NCI-H1417 treated with DMSO at 0.1 percent for 48 hours (cell line): ENCODE measurements at places on chromosomes 1 and 21.

DNA sequence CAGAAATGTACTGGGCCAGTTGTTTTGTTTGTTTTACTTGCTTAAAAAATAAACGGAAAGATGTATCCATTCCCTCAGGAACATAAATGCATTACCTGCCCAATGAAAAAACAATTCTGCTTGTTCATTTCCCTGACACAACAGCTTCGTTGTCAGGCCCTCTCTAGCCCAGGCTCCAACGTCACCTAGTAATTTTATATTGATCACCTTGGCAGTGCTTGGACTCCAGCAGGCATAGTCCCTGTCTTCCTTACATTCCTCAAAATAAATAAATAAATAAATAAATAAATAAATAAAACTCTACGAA, 1.2 kb downstream of the CEP170 start:
- DNase-seq, result no peak

DNA sequence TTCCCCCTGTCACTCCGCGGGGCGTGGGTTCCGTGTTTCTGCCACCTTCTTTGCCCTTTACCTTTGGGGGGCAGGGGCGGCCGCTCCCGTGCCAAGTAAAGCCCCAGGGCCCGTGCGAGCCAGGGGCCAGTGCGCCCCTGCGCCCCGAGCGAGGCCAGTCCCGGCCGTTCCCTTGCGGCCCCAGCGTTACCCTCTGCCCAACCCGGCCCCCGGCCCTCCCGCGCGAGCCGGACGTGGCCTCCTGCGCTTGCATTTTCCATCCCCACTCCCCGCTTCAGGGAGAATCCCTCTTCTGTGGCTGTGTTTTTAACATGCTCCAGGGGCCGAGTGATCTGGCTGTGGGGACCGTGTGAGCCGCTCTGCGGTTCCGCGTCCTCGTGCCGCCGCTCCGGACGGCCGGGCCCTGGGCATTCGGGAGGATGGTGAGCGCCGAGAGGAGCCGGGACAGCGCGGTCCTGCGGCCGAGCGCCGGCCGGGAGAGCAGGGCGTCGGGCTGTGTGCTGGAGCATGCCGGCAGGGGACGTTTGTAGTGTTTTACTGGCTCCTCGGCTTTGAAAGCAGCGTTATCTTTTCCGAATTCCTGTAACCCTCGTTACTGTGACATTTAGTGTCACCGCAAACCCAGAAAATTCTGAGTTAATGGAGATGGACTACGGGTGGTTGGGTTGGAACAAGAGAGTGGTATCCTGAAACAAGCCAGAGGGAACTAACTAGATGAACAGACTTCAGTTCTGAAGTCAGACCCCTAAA, 1.0 kb downstream of the GALNT2 start:
- no peak for DNase-seq

DNA sequence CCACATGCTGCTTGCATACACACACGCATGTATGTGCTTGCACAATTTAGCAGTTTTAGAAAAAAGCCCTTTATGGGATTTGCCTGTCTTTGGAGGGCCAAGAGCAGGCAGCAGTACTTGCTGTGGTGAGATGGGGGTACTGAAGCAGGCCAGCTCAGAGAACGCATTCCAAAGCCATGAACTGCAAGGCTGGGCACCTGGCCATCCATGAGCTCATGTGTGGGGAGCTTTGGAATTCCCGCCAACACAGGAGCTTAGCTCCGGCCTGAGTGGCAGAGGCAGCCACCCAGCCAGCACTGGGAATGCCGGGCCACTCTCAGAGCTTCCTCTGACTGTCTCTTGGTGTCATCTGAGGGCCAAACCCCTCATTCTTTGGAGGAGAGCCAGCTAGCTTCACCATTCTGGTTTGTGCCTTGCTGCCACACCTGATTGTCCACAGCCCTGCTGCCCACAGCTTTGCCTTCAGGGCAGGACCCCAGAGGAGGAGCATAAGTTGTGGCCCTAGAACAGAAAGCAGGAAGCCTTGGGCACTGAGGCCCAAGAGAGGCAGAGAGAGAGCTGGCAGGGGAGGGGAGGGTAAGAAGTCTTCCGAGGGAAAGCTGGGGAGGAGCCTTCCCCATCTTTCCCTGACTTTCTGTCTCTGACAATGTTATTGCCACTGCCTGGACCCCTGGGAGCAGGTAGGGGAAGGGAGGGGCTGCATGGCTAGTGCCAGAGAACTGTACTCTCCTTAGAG, 92.1 kb upstream of the POU3F1 start:
- DNase-seq, result no peak

DNA sequence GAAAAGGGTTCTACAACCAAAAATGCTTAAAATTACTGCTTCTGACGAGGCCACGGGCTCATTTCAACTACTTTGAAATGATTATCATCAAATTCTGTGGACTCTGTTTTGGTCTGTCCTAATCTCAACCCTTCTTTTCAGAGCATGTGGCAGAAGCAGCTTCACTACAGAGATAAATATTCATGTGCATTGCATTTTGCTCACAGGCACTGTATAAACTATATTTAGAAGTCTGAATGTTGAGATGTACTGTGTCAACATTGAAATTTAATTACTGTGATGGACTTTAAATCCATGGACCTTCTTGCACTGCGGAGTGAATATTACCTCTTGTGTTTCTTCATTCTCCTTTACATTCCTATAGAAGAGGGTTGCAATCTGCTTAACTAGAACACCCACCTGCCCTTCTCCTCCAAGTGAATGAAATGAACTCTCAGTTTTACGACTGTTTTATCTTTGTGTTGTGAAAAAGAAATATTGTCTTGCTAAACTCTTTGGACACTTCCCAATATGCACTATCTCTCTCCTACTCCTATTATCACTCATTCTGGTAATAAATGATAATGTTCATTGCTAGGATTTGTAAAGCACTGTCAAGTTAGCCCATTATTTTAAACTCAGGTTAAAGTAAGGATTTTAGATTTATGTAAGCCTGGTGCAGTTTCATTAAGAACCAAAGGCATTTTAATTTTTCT, 281.2 kb upstream of the ST6GALNAC5 start:
- no peak for DNase-seq

GRCh38 chr1:225653463-225654276, 747 bp upstream of the ENAH start:
- DNase-seq, result no peak

GRCh38 chr1:44743211-44743610, 3.6 kb downstream of the KIF2C start:
- no peak for DNase-seq

DNA sequence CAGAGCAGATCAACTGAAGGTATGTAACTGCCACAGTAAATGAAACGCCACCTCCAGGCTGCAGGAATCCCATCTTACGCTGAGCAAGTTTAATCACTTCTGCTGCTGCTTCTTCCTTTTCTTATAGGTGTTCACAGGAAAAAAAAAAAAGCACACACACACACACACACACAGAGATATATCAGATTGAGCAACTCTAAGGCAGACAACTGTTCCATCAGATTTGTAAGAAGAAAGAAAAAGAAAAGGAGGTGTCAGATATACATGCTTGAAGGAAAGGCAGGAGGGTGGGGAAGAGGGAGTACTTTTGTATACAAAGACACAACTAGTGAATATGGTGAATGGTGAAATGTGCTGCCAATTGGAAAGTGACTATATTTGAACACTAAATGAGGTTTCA, 28.6 kb downstream of the DSTYK start:
- DNase-seq, result no peak

DNA sequence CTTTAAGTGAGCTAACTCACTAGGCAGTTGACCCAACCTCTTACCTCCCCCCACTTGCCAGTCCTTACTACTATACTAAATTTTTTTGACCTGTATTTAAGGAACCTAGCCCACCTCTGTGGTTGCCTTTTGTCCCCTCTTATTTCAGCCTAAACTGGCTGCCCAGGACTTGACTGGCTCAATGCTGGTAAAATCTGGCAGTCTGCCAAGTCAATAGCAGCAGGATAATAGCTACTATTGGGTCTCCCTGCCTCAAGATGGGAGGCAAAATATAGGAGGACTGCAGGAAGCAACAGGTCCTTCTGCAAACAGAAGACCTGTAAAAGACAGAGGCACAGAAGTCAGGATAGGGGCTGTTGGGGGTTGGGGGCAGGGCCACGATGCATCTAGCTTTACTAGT, 144.2 kb upstream of the POGK start:
- no peak for DNase-seq

GRCh38 chr1:178133239-178133989, 39.5 kb downstream of the RASAL2 start:
- DNase-seq, result no peak

GRCh38 chr1:211479624-211480023, 12.3 kb downstream of the RD3 start:
- no peak for DNase-seq

- DNase-seq, result no peak
These were observed 8.5 kb downstream of the CD84 start for GRCh38 chr1:160570840-160571239.

- DNase-seq, result no peak
These were observed 136.2 kb upstream of the ZBTB40 start for GRCh38 chr1:22315315-22316078.

DNA sequence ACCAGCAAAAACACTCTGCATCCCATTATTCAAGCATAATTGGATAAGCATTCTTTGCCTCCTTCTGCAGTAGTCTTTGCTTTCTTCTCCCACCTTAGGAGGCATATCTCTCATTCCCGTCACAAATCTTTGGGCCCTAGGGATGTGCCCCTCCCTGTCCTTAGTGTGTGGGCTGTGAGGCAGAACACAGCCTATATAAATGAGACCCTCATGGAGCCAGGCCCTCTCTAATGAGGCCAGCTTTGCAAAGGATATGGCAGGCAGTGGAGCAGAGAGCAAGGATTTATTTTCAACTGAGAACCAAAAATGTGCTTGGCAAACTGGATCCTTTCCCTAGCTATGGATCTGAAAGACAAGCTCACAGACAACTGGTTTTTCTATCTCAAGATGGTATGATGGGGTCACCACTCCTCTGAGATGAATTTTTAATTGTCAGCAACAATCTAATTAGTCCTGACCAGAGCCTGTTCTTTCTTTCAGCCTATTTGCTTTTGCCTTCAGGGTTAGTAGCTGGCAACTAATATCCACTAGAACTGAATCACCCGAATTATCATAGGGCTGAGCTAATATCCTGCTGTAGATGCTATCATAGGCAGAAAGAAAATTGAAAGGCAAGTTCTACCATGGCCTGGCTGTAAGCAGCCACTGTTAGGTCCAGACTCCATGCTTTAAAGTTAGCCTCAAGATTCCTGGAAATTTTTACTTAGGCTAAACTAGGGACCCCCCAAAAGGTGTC, 134.2 kb downstream of the SYT2 start:
- DNase-seq, result no peak

DNA sequence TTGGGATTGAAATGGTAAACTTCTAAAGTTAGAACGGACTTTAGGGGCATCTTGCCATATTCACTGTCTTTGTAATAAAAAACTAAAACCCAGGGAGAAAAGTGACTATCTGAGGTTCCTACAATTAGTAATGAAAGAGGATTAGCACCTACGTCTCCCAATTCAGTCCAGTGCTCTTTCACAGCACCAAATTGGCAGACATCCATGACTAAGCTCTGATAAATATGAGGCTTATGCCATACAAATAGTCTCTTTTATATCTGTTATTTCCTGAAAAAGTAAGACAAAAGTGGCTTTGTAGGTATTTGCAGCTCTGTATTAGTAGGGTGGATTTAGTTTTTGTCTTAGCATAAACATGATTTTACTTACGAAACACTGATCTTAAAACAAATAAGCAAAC, 315.0 kb upstream of the NRIP1 start:
- no peak for DNase-seq

- DNase-seq, result no peak
These were observed 249.1 kb upstream of the PTBP2 start for GRCh38 chr1:96472471-96472870.

GRCh38 chr1:198959676-198960075, 320.8 kb downstream of the PTPRC start:
- no peak for DNase-seq

DNA sequence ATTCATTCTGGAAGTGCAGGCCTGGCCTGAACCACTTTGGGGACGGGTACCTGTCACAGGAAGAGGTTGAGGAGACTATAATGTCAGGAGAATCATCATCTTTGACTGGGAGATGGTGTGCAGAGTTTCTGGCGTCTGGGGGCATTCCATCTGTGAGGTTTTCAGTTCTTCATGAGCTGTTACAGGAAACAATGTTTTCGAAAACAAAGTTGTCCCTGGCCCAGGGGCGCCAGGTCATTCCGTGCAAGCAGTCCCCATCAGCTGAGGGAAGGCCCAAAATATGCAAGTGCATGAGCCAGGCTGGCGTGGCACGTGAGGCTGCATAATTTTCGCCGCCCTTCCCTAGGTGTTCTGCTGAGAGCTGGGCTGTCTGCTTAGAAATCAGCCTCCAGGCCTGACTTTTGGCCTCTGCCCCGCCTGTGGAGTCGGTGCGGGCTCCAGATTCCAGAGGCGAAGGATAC, 68.4 kb upstream of the ATP5PO start:
- DNase-seq, result no peak

- DNase-seq, result no peak
These were observed 134.0 kb downstream of the DMRTB1 start for GRCh38 chr1:53592985-53593757.

DNA sequence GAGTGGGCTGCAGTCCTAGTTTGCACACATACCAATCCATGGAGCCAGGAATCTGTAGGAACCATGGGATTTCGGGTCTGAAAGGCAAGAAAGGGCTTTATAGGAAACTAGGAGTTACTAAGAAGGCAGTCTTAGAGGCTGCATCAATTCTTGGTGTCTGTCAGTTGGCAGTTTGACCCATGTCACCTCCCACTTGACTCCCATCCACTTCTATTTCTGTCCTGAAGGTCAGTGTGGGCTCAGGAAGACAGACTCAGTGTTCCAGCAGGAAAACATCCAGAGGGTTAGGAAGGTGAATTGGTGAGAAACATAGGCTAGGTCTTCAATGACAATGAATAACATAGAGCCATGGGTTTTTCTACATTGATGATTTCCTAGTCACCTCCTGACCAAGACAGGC, 4.0 kb downstream of the CYP4A11 start:
- no peak for DNase-seq

- no peak for DNase-seq
These were observed 68.1 kb downstream of the SH3BGR start for GRCh38 chr21:39519835-39520234.

DNA sequence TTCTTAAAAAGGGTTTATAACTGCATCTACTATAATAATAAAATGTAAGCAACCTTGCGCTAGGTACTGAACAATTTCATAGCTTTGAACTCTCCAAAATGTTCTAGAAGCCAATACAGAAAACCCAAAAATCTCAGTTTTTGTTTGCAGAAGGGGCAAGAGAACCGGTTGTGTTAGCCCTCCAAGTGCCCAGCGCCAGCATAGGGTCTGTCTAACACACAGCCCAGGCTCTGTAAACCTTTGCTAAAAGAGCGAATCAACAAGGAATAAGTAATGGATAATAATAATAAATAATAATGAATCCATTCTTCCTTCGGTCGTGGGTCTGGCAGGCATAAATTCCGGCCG, 333 bp upstream of the CHAF1B start:
- no peak for DNase-seq
